ENCODE measurements at places on chromosomes 2 and 18.

DNA sequence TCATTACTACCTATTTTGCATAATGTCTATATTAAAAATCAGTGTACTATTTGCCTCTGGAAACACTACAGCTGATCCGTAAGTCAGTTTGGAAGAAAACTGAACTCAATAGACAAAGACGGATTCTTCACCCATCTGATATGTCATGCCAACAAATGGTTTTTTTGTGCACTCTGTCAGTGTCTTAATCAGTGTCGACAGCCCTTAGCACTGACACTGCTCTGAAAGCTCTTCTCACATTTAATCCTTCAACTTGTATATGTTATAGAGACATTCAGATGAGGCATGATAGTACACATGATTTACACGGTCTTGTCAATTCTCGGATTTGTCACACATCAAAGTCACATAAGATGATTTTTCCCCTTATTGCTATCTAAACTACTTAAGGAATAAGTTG lies 347.5 kb upstream of the GALNT5 start:
- no peak for DNase-seq

- DNase-seq = no peak
Measured at GRCh38 chr18:76459312-76459686, 35.7 kb downstream of the ZNF516 start.

GRCh38 chr2:8159211-8159965 lies 522.5 kb upstream of the ID2 start:
- no peak for DNase-seq

GRCh38 chr18:79816981-79817606 lies 19.4 kb downstream of the KCNG2 start:
- peak; percentile 49 for DNase-seq

DNA sequence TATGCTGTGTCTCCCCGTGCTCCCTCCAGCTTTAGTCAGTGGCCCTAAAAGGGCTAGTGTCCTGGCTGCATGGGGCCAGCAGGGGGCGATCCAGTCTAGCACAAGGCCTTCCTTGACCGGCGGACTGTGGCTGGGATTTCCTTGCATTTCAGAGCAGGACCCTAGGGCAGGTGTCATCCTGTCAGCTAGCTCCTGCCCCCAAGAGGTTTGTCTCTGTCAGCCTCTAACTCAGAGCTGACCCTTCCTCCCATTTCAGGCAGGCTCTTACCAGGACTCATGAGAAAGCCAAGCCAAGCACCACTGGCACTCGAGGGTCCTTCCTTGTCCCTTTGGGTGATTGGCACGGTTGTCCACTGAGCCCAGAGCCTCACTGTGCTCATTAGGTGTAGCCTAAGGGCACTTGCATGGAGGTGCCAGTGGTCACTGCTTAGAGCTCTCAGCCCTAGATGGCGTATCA lies 140.3 kb downstream of the RPIA start:
- DNase-seq = peak; percentile 87

DNA sequence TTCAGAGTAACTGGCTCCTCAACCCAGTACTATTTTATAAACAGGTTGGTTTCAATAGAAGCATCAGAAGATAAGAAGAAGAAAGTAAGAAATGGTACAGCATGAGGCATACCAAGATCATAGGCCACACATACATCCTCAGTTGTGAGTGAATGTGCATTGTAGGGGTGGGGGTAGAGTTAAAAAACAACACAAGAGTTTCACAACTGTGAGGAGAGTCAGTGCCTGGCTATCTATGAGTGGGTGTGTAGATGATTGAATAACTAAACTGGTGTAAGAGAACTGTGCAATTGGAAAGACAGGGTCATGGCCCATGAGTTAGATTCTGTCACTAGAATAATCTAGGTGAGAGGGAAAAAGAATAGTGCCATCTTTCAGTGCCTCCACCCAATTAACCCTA lies 748.2 kb upstream of the ACVR2A start:
- no peak for DNase-seq

GRCh38 chr18:23635283-23636070 lies 27.2 kb downstream of the ANKRD29 start:
- DNase-seq = no peak

DNA sequence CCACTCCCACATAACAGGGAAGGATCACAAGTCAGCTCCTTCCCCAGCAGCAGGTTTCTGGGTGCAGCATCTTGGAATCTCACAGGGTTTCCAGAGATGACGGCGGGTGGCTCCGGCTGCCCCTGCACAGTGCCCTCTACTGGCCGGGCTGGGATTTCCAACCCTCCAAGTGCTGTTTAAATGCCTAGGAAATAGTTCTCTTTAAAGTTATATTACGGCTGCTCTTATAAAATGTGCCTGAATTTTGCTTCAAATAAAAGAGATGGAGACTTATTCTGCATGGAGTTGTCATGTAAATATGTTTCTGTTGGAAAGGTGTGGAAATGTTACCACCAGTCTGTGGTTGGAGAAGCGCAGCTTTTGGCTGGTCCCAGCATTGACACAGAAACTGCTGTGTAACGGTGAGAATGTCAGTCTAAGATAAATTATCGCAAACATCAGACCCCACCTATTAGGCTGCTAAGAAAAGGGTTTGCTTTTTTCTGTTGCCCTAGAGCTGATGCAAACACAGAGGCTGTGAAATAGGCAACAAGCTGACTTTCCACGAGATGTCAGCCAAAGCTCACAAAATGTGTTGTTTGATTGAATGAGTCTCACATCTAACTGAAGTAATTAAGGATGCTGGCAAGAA lies 3.3 kb upstream of the HJURP start:
- DNase-seq = peak; percentile 58

- DNase-seq = no peak
Measured at GRCh38 chr2:75003773-75004172, 45.3 kb downstream of the POLE4 start.

All from B cell (primary cell).